ENCODE measurements at places on chromosomes 2 and 18.

GRCh38 chr2:10212827-10213226 is 89.9 kb upstream of the HPCAL1 start:
- DNase-seq, result no peak

DNA sequence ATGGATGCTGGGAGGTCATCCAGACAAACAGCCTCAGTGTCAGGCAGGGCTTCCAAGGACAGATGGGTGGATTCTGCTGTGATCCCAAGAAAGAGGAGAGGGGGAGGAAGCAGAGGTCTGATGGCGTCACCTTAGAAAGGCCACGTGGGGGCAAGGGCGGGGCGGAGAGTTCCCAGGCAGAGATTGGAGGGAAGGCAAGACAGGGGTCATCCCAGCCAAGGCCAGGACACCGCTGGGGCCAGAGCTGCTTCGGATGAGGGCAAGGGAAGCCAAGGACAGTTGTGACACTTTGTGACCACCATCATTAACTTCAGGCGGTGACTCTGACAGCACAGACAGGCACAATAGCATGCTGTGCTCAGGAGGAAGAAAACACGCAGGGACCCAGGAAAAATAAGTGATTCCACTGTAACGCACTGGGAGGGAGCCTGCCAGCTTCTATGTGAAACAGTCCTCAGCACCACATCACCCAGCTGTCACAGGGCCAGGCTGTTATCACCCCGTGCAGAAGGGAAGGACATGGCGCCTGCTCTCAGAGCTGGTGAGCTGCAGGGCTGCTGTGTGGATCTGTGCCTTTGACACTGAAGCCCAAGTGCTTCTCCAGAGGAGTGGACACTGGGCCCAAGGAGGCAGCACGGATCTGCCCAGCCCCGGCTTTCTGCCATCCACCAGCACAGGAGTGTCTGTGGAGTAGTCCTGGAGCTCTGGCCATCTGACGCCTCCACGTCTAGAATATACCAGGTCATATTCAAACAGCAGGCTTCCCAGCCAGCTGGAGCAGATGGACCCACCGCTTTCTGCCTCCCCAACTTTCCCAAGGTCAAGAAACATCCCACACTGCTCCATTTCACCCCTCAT is 204.1 kb downstream of the NDUFA10 start:
- no peak for DNase-seq

GRCh38 chr2:57842531-57842930 is 204.1 kb upstream of the VRK2 start:
- no peak for DNase-seq

DNA sequence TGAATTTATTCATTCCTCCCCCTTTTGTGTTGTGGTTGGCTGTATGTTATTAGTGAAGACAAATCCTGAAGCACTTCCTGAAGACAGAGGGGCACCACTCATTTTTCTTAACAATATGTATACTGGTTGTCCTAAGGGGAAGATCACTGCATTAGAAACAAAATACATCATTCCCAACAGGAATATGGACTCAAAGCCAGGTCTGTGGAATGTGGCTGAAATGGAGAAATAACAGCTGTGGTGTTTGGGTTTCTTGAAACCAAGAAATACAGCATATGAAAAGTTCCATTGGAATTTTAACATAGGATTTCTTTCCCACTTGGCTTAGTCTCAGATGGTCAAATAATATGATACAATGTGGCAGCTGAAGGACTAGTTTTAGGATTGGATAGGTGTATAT is 267.6 kb downstream of the KCNE4 start:
- no peak for DNase-seq

DNA sequence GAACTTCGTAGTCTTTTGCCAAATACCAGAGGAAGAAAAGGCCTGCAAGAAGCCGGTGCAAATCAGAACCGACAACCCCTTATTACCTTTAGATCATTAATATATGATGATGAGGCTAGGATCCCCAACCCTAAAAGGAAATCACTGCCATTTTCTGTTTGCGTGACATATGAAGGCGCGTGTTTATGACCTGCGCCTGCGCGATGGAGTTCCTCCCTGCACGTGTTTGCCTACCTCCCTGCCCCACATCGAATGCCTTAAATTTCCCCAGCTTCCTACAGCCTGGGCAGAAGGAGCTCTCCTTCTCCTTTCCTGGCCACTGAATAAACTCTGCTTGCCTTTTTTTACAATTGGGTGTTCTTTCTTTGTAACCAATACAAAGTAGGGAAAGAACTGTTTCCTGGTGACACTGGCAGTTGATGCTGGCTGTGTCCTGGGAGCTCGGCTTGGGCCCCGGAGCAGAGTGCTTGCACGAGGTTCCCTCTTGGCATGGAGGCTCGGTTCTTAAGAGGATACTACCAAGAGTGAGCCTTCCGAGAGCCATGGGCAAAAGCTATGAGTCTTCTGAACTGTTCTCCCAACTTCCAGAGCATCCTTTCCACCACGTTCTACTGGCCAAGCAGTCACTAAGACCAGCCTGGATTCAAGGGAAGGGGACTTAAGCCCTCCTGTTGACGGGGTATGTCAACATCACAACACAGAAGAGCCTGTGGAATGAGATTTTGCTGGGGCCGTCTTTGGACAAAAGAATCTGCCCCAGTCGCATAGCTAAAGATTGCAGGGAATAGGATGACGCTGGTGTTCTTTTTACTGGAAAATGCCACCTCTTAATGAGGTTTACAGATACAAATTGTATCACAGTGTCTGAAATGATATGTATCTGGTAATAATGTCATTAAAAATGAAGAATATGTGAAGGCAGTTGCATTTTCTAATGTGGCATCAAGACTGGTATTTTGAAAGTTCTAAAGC is 179.8 kb downstream of the SH3BP4 start:
- no peak for DNase-seq

DNA sequence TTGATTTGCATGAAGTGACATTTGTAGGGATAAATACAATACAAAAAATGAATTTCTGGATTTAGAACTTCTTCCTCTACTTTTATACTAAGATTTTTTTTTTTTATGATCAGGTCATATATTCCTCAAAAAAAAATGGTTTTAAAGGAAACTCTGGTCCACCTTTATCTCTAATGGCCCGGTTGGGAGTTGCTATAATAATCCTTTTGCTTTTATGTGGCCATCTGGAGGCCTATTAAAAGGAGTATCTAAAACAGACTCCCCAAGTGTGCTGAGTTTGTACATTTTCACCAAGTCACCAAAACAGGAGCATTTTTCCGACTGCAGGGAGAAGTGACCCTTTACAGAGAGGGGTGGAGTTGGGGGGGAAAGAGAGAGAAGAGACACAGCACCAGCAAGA is 329.2 kb upstream of the FIGN start:
- no peak for DNase-seq

DNA sequence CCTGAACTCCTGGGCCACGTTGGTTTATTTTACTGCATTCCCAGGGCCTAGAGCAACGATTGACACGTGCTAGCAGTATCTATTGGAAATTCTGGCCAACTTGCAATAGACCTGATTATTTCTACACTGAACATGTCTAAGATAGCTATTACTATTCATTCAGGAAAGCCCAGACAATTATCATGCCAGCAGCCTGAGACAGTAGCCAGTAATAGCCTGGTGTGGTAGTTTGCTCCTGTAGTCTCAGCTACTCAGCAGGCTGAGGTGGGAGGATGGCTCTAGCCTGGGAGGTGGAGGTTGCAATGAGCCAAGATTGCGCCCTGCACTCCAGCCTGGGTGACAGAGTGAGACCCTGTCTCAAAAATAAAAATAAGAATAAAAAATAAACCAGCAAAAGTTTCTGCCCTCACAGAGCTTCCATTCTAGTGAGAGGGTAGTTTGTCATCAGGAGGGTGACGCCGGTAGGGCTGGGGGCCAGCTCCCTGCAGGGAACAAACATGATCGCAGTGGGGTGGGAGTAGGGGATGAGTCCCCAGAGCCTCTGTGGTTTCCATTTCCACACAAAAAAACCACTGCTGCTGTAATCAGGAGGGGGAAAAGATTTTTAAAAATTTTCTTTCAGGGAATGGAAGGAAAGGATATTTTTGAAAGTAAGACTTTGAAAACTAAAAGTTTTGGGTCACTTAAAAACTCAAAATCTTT is 4.3 kb downstream of the CASP8 start:
- DNase-seq, result no peak

- DNase-seq, result no peak
Observed at GRCh38 chr2:164882276-164882675, 40.7 kb upstream of the COBLL1 start.

- DNase-seq, result no peak
Observed at GRCh38 chr2:44596537-44597320, 235.0 kb downstream of the CAMKMT start.

DNA sequence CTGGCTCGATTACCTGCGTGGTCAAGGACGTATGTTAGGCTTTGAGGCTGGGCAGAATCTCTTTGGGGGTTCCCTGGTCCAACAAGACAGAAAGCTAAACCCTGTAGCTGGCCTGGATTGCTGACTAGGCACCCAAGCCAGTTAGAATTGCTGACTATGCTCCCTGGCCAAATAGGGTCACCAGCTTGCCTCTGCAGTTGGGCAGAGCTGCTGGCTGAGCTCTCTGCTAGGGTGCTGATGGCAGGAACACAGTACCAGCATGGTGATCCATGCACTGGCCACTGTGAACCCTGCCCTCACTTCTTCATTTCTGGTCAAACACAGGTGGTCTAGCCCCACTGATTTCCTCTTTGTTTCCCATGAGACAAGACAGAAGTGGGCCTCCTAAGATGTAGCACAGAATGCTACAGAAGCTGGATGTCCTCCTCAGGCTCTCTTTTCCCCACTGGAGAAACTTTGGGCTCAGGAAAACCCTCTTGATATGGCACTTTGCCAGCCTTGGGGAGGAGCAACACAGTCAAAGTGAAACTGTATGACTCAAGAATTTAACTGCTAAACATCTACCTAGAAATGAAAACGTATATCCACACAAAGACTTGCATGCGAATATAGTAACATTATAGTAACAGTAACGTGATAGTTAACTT is 20.8 kb downstream of the SP140L start:
- no peak for DNase-seq

- DNase-seq, result no peak
Observed at GRCh38 chr2:171469176-171469575, 35.1 kb downstream of the DCAF17 start.

DNA sequence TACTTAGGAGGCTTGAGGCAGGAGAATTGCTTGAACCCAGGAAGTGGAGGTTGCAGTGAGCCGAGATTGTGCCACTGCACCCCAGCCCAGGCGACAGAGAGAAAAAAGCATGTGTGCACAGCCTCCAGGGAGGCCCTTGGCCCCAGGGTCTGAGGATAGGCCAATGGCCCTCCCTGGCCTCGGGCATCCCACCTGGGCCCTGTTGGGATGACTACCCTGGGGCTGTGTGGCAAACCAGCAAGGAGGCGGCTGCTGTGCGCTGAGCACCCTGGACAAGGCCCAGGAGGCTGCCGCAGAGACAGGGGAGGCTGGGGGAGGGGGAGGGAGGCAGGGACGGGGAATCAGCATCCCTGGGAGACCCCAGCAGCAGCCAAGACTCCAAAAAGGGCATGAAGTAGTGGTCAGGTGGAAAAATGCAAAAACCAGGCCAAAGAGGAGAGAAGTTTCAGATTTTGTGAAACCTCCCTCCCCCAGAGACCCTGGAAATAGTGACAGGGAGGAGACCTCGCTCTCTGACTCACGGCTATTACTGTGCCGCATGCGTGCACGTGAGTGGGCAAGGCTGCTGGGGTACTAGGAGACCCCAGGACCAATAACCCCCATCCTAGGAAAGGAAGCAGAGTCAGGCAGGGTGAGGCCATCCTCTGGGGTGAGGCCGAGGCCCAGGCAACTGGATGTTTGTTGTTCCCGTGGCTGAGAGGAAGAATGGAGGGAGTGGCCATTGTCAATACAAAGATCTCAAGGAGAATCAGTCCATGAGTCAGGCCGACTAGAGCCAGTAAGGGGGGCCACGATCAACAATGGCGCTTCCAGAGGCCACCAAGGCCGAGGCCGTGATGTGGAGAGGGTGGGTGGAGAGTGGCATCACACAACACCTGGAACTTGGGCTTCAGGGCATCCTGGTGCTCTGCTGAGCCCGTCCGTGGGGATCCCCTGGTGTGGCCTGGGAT is 16.0 kb upstream of the B3GNT7 start:
- DNase-seq, result no peak

GRCh38 chr2:71720283-71720560 is 266.9 kb downstream of the DYSF start:
- DNase-seq, result no peak

GRCh38 chr2:148351437-148352143 is 293.0 kb upstream of the EPC2 start:
- no peak for DNase-seq

DNA sequence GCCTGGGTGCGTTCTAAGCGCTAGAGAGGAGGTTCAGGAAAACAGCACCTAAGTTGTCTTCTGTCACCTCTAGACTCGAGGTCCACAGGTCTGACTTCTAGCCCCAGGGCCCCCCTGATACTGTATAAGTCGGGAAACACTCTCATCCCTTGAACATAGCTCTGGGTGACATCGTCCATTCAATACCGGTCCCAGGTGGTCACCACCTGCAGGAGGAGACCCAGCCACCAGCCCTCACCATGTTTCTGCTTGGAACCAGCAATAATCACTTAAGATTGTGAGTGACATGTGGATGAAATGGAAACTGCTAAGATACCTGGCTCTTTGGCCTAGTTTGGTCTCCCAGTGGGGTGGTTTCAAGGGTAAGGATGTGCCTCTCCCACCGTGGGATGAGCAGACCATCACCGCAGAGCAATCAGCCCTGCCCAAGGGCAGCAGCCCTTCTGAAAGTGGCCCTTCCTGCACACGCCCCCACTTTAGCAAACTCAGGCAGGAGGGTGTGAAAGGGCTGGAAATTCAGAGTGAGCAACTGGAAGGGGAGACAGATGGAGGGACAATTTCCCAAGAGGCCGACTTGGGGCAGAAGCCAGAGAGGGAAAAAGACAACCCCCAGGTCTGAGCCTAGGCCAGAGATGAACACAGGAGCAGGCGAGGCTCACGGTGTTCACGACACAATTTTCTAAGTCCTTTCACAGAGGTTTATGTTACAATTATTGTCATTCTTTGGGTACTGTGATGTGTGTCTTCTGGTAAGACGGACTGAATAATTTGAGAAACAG is 95.2 kb downstream of the ZNF516 start:
- no peak for DNase-seq

DNA sequence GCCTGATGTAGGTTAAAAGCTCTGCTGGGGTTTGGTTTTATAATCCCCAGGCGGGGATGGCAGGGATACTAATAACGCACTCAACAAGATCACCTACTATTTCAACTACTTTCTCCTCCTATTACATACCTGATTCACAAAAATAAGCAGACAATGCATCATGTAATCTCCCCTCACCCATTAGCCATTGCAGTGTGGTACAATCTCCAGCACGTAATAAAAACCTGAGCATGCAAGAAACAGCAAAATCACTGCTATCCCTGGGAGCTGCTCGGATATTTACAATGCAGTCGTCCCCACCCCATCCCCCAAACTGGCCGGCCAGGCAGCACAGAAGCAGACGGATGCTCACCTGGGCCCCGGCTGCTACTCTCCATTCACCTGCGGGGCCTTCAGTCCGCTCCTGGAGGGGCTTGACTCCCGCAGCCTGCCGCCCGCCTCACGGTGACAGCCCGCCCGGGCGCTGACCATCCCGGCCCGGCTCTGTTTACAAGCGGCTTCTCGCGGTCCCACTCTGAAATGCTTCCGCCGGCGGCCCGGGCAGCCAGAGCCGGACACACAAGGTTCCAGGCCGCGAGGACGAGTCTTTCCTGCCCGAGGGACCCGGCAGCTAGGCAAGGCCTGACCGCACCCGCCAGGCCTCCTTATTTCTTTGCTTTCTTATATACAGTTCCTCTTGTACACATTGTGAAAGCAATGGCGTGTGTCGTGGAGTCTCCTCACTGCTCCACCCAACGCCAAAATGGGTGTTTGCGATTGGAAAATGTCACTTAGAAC is at the start of gene PLEKHM3:
PLEKHM3 (minus strand) TSS at position 491 of the 777 bp plus-strand sequence. CDS start 23,888 bp downstream, outside the sequence.
- peak; percentile 59 for DNase-seq

- no peak for DNase-seq
Observed at GRCh38 chr18:48657447-48658120, 118.8 kb downstream of the CTIF start.

- DNase-seq, result no peak
Observed at GRCh38 chr2:72238311-72238710, 90.6 kb upstream of the CYP26B1 start.
